ENCODE measurements at places on chromosomes 13 and 19. TPM values are rescaled to one million over a fixed set of nuclear protein-coding genes. Genes with fewer than 3 reads are reported as not detected.

GRCh38 chr13:37148501-37148900 lies 43.0 kb upstream of the CSNK1A1L start:
- DNase-seq, result no peak

DNA sequence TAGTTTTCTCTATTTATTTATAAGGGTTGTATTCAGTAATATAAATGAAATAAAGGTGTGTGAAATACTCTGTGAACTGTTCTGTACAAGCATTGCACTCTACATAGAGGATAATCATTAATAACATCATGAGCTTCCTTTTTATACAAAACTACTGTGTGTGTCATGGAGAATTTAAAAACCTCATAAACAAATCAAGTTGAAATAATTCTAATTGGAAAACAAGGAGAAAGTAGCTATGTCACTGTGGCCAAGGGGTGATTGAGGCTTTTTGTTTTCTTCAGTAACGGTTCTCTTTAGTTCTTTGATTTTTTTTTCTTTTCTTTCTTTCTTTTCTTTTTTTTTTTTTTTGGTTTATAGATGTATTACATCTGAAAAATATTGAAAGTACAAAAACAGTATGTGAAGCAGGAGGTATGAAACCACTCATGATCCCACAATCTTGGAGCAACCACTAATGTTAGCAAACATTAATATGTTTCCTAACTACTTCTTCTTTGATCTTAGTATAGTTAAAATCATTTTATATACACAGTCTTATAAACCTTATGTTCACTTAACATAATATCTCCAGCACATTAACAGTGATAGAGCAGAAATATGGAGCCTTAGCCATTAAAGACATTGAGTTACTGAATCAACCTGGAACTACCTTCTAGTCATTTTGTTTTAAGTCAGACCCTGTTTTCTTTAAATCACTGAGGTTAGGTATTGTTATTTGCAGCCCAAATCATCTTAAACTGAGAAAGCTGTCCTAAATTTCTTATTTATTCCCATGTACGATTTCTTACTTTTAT lies 45.4 kb downstream of the WDFY2 start:
- DNase-seq, result no peak

DNA sequence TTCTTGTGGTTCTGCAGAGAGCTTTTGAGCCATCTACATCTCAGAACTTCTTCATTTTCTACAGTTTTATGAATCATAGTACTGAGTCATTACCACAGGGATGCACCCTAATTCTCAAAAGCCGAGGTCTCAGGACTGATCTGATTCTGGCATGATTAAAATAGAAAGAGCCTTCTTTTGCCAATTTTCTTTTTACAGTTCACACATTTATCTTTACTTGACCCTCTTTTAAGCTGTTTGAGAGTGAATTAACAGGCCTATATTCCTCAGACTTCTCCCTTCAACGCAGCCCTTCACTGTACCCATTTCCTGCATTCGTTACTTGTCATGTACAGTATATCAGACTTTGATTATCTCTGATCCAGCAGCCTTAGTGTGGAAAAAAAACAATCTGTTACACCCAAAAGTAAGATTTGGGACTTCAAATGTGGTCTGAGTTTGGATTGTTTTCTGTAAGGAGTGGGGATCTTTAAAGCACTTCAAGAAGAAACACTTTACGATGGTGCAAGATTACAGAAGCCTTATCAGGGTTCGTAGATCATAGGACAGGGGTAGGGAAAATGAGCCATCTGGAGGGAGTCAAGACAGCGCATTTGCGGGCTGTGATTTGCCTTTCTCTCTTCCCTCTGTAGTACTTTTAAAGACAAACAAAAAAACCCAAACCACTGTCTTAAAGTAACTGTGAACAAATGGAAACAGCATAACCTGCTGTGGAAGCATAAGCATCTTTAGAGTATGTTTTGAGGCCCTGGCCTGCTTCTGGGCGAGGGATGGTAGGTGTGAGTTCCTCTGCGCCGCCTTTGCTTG lies 15.3 kb upstream of the GPR183 start:
- DNase-seq, result no peak

DNA sequence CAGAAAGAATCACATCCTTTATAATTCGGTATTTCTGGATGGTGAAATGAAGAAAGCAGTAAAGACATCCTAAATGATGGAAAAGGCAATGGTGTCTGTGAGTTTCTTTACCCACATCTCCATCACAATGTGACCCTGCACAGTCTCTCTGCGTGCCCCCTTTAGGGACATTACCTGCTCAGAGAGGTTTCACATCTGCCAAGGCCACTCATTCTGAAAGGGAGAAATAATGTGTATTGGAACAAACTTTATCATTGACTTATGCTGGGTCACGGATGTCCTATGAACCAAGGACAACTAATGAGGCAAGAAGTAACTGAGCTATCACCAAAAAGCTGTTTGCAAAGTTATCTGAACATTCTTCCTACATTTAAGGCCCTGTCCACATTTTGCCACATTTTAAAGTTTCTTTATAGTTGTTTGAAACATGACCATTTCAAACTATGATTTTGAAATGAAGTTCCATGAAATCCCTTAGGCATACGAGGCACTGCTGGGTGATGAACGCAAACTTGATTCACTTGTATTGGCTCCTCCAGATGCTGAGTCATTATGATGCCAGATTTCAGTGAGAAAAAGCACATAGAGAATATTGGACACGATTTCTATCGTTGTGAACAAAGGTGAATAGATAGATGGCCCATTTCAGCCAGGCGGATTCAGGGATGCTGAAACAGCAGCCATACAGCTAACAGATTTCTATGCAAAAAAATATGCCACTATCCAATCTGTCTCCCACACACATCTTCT lies 63.5 kb upstream of the HMGB1 start:
- no peak for DNase-seq

DNA sequence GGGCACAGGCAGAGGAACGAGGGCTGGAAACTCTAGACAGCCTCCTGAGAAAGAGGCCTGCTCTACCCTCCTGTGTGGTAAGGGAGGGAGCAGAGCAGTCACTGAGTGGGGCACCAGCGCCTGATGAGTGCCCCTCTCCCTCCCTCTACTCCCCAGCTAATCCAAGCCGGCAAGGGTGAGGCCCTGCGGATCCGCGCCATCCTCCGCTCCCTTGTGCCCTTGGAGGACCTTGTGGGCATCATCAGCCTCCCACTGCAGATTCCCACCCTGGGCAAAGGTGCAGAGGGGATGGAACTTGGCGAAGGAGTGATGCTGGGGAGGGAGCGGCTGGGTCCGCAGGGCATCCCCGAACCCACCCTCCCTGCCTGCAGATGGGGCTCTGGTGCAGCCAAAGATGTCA lies 67.0 kb downstream of the RYR1 start:
- no peak for DNase-seq

GRCh38 chr19:23554548-23554947 lies 132.5 kb downstream of the ZNF675 start:
- DNase-seq, result no peak

Gene PTPRS
- total RNA-seq, result 240 TPM

Gene VSTM2B
- not detected for total RNA-seq

DNA sequence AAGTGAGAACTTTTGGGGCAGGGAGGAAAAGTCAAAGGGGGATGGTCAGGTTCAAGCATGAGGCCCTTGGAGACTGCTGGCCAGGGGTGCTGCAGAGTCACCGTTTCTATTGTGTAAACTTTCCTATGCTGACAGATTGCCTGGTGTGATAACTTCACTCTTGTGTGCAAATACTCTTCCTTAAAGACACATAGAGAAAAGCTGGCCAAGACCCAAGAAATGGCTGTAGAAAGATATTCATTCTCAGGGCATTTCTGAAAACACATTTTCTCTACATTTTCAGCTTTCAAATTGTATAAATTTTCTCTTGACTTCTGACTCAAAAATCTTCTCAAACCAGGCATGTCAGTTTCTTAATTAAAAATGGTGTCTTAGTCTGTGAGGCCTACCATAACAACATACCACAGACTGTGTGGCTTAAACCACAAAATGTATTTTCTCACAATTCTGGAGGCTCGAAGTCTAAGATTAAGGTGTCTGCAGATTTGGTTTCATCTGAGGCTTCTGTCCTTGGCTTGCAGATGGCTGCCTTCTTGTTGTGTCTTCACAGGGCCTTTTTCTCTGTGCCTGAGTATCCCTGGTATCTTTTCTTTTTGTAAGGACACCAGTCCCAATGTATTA lies 304.5 kb downstream of the KCNRG start:
- no peak for DNase-seq
